Activated T-helper 17 cell treated with anti-CD3 and anti-CD28 coated beads, Interleukin-2, amount 50 U/mL, for 72 hours (primary cell): ENCODE measurements at places on chromosomes 2 and 18.
A peak's percentile ranks its signal among the peaks of the same experiment; 100 is the strongest.

GRCh38 chr18:74310411-74310810, 5.2 kb upstream of the C18orf63 start:
- H3K27me3 ChIP-seq = peaks cover 33% of the 10 kb centered on the region
- ATAC-seq = peak; percentile 39
- no peaks in the 10 kb centered on the region for H3K36me3 ChIP-seq
- no peaks in the 10 kb centered on the region for H3K4me1 ChIP-seq
- H3K4me3 ChIP-seq = no peak overlapping the region
- H3K27ac ChIP-seq = no peak overlapping the region

GRCh38 chr2:109138449-109138848, 9.4 kb downstream of the SH3RF3 start:
- no peak for ATAC-seq
- H3K4me1 ChIP-seq = no peaks in the 10 kb centered on the region
- H3K4me3 ChIP-seq = no peak overlapping the region
- no peak overlapping the region for H3K27ac ChIP-seq
- peaks cover 63% of the 10 kb centered on the region for H3K27me3 ChIP-seq

- peaks cover 3% of the 10 kb centered on the region for H3K27me3 ChIP-seq
- ATAC-seq = no peak
- no peaks in the 10 kb centered on the region for H3K36me3 ChIP-seq
- H3K4me1 ChIP-seq = no peaks in the 10 kb centered on the region
- no peak overlapping the region for H3K4me3 ChIP-seq
These were observed 13.2 kb upstream of the ITGAV start for GRCh38 chr2:186576614-186577013.

GRCh38 chr2:130391872-130392670, 36.2 kb downstream of the PTPN18 start:
- H3K36me3 ChIP-seq = peaks cover 5% of the 10 kb centered on the region
- H3K4me1 ChIP-seq = peaks cover 10% of the 10 kb centered on the region
- no peak for ATAC-seq
- H3K4me3 ChIP-seq = peak overlapping the region; percentile 80
- peak overlapping the region; percentile 89 for H3K27ac ChIP-seq

- no peak overlapping the region for H3K27ac ChIP-seq
- no peaks in the 10 kb centered on the region for H3K36me3 ChIP-seq
- ATAC-seq = no peak
- H3K27me3 ChIP-seq = no peaks in the 10 kb centered on the region
- no peaks in the 10 kb centered on the region for H3K4me1 ChIP-seq
These were observed 678.9 kb upstream of the CELF4 start for GRCh38 chr18:38244480-38244879.

- no peak overlapping the region for H3K27ac ChIP-seq
- peaks cover 10% of the 10 kb centered on the region for H3K27me3 ChIP-seq
- H3K36me3 ChIP-seq = no peaks in the 10 kb centered on the region
- no peak for ATAC-seq
- H3K4me3 ChIP-seq = no peak overlapping the region
These were observed 68.0 kb upstream of the RAB6C start for GRCh38 chr2:129911363-129912065.
